ENCODE measurements at places on chromosomes 5 and 9.

- DNase-seq, result no peak
Measured at GRCh38 chr5:34609951-34610441, 46.1 kb upstream of the RAI14 start.

DNA sequence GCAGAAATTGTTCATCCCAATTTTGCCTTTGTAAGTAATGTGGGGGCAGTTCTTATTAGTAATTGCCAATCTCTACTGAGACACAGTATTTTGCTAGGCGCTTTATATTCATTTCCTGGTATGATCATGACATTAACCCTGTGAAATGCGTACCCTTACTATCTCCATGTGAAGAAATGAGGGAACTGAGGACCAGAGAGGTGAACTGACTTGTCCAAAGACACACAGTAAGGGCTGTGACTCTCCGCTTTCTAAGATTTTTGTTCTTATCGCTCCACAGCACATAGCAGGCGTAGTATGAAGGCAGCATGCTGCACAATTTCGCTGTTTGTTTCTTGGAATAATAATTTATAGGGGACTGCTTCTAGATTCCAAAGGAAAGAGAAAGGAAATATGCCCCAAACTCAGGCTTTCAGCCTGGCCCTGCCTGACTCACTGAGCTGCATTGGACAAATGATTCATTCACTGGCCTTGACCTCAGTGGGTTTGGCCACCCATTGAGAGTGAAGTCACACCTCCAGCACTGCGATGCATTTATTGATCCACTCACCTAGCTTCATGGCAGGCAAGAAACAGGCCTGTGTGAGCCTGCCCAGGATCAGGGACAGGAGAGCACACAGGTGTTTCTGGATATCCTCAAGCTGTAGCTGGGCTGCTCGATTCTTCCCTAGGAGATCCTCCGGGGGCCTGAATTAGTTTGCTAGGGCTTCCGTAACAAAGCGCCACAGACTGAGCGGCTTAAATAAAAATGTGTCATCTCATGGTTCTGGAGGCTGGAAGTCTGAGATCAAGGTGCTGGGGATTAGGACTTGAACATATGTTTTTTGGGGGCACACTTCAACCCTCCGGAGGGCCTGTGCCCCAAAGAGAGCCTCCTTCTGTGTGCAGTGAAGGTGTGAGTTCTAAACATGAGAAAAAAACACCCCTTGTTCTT lies 7.2 kb upstream of the DUSP1 start:
- DNase-seq, result peak; percentile 78

- peak; percentile 4 for DNase-seq
Measured at GRCh38 chr5:102582696-102583095, 83.9 kb upstream of the SLCO6A1 start.

GRCh38 chr5:38443390-38443789 lies 113.1 kb downstream of the LIFR start:
- DNase-seq, result no peak

DNA sequence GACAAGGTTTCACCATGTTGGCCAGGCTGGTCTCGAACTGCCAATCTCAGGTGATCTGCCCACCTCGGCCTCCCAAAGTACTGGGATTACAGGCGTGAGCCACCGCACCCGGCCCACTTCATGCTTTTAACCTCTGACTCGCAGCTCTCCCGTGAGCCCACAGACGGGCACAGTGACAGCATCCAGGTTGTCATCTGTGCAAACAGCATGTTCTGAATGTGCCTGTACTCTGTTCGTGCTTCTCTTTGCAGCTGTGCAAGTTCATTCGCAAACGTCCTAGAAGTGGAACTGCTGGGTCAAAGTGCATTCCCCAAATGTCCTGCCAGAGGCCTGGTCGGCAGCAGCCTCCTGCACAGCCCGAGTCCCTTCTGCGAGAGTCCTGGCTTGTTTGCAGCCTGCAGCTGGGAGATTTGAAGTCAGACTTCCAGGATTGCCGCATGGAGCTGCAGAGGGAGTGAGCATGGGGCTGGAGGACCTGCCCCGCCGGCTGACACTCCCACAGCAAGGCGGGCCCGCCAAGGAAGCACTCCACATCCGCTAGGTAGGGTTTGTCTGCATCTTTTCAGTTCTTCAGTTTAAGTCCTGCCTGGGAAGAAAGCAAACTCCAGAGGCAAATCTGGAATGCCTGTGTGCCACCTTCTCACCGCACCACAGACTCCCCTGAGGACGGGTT lies 3.4 kb downstream of the BRD3OS start:
- no peak for DNase-seq

Data from AG08396 (cell line).